Right kidney (tissue), 9 donors: ENCODE measurements at places on chromosomes 2 and 18.

DNA sequence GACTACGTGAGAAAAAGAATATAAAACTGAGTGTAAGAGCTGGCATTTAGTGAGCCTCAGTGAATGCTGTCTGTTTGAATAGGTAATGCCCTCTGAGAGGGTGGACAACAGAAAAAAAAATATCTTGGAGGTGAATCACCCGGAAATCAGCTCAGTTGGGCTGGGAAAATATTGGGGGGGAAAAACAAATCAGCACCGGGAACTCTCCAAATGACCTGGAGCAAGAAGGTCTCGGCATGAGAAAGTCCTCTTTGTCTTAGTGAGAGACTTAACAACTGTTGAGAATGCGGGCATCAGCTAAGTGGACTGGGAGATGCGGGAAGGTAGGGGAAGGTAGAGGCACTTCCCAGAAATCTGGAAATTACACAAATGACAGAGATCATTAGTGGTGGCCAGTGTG is 109.4 kb upstream of the POU3F3 start:
- DNase-seq: no peak

DNA sequence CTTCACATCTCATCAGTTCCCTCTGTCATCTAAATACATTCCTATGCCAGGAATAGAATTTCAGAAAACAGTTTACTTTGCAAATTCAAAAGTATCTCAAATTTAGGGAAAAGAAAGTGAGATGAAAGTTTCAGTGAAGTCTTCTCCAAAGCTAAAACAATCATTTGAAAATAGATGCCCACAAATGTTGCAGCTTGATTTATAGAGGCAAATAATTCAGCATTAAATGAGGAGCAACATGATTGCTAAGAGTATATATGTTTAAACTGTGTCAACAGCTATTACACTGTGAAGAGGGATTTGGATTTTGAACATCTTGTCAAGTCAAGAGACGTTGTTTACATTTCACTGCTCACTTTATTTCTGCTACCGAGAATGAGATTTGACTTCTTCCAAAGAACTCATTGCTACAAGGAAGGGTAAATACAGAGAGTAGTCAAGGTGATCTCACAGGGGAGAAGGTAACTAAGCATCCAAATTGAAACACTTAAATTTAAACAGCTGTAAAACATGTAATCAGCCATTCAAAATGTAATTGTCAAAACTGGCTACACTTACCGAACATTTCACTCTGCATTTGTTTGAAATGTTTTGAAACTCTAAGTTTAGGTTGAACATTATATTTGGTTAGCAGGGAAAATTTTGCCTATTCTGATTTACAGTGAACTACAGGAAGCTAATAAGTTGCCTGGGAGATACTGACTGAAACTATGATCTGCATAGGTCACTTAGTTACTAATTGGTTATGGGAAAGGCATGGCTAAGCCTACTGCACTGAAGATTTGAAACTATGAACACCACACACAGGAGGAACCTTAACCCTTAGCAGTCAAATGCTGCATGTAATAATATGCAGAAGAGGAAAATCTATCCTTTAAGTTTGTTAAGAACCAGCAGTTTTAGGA is 33.2 kb upstream of the GALNT3 start:
- DNase-seq: no peak

DNA sequence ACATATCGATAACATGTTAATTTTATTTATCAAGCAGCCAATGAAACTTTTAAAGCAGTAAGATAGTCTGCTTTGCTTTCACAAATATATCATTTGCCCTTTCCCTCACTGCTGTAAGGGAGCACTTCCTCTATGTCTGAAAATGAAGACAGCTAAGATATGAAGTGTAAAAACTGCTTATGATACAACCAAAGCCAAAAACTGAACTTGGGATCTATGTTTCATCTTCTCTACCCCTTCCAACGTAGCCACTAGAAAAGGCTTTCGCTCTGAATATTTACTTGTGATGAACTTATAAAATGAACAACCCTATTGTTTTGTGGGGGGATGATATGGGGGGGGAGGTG is 140.3 kb downstream of the TCF4 start:
- DNase-seq: no peak

DNA sequence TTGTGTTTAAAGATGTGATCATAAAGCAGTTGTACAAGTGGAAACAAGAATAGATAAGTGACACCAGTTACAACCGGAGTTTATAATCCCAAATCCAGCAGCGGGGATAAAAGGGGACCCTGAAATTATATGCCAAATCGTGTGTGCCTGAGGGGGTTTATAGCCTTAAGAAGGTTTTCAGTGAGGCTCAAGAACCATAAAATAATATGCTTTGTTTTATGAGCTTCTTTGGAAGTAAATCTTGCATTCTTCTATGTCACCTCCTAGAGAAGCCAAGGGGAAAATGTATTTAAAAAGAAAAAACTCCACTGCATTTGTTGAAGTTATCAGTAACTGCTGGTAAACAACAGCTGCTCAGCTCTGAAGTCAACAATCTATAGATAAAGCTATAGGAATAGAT is 25.8 kb upstream of the MAP3K20 start:
- no peak for DNase-seq

DNA sequence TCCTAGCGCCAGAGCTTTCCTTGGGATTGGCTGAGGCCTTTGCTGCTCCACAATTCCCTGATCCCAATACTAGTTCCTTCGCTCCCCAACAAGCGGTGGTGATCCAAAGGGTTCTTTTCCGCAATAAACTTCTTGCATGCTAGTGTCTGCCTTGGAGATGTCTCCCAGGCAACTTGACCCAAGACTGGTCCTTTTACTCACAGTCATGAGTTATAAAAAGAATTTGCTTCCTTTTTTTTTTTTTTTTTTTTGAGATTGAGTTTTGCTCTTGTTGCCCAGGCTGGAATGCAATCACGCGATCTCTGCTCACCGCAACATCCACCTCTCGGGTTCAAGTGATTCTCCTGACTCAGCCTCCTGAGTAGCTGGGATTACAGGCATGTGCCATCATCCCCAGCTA is 89.8 kb upstream of the SP3 start:
- no peak for DNase-seq

DNA sequence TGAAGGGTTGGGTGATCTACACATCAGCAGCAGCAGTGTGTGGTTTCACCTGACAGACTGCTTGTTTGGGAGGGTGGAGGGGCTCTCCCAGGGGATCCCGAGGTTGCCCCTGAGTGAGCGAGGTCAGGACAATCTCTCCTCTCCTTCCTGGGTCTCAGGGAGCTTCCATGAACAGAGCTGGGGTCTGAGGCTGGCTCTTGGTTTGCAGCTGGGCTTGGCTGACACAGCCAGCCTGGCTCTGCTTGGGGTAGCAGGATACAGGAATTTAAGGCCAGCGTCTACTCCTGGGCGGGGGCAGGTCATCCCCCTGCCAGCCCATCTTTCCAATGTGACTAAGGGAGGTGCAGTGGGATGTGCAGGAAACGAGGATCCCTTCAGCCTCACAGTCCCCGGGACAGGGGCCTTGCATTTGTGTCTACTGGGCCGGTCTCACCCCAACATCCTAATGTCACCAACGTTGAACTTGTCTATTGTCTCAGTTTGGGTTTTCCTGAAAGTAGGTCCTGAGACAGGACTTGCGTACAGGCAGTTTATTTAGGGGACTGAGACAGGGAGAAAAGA is 262.6 kb upstream of the HDAC4 start:
- DNase-seq: no peak

DNA sequence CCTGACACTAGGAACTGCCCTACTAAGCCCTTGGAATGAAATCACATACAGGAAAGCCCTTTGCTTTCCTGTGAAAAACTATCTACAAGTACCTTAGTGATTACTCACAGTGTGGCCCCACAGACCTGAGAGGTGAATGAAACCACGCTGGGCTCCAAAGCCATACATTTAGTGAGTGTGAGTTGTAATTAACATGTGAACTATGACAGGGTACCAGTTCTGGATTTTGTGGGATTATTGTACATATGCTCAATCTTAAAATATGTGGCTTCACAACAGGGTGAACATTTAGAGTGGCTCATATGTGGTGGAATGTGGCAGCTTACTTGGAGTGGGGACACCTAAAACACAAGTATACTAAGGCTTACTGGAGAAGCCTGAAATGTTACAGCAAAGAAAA is 12.3 kb downstream of the KCTD1 start:
- no peak for DNase-seq

DNA sequence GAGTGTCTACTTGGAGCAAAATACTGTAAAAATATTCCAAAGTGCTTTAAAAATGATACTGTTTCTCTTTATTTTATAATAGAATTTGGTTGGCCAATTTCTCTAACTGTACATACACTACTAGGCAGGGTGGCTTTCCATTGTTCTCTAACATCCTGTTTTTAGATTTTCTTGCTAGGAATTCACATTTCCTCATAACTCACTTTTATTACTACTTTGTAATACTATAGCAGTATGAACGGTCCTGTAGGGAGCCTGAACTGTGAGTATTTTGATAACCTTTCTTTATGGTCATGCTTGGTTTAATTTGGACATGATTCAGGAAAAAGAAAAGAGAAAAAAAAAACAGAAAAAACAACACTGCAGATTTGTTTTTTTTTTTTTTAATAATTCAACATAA is 37.8 kb downstream of the GCG start:
- no peak for DNase-seq

- DNase-seq: no peak
Measured at GRCh38 chr2:172230889-172231401, 128.2 kb upstream of the DLX2 start.

- no peak for DNase-seq
Measured at GRCh38 chr2:231339316-231339715, 56.2 kb upstream of the B3GNT7 start.

DNA sequence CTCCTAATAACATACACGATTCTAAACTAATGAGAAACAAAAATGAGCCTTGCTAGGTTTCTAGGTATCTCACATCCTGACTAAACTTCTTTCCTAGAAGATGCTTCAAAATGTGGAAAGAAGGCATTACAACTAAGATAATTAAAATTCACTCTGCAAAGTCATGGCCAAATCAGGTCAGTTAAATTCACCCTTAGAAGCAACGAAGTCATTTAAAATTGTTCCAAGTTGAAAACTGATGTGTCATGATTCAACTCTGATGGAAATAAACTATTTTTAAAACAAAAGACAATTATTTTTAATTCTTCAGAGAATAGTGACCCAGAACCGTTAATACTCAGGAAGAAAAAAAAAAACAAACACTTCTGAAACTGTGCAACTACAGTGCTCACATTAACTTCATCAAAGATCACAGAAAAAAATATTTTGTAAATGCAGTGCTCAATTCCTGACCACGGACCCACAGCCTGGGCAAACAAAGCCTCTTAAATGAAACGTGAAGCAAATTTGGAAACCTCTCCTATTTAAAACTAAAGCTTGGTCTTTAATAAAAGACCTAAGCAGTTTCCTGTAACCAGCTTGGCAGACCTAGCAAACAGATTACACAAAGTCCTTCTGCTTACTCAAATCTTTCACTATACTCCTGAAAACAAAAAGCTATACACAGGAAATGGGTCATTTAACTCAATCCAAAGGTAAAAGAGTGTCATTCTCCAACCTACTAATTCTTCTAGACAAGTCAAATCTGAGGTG is 39.0 kb downstream of the CHN1 start:
- no peak for DNase-seq

- DNase-seq: no peak
Measured at GRCh38 chr2:60964651-60965498, 52.6 kb upstream of the PEX13 start.

DNA sequence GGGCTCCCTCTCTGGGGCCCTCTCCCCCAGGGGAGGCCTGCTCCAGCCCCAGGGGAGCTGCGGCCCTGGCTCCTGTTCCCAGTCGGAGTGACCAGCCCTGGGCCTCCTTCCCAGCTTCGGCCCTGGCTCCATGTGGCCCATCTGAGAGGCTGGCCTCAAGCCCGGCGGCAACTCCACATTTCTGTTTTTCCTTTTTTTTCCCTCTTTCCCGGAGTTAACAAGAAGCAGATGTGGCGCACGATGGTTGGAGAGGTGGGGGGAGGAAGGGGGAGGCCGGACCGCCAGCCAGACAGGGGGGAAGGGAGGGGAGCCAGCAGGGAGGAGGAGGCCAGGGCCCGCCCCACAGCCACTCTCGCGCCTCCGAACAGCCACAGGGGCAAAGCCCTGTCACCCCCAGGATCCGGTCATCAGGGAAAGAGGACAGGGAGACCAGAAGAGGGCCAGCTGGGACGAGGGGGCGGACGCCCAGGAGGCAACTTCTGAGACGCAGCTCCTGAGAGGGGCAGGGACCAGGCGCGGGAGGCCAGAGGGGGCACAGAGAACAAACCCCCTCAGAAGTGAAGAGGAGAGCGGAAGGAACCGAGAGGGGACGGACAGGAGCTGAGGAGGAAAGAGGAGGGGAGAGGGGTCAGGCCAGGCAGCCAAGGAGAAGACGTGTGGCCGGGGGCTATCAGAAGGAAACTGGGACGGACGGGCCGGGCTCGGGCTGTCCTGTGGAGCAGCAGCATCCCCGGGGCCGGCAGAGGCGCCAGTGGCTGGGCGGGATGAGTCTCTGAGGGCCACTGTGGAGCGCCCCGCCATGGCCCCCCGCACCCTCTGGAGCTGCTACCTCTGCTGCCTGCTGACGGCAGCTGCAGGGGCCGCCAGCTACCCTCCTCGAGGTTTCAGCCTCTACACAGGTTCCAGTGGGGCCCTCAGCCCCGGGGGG is at the start of gene EMILIN1:
EMILIN1 (plus strand) TSS at position 349 of the 928 bp plus-strand sequence; CDS start at position 800, 451 bp downstream.
- DNase-seq: peak; percentile 78
